ENCODE measurements at places on chromosomes 2 and 18.

DNA sequence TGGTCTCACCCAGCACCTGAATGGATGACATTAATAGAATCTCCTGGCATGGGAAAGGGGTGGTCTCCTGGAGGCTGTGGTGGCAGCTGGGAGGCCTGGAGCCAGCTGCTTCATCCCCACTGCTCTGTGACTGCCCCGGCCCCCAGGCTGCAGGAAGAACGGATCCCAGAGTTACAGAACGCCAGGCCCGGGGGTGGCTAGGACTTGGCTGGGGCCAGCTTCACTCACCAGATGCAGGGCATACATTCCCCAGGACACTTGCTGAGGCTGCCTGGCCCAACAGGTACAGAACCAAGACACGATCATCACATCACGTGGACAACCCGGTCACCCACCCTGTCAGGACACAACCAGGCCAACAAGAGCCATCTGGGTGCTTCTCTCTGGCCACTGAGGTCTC, 178.6 kb upstream of the SALL3 start:
- DNase-seq = no peak

DNA sequence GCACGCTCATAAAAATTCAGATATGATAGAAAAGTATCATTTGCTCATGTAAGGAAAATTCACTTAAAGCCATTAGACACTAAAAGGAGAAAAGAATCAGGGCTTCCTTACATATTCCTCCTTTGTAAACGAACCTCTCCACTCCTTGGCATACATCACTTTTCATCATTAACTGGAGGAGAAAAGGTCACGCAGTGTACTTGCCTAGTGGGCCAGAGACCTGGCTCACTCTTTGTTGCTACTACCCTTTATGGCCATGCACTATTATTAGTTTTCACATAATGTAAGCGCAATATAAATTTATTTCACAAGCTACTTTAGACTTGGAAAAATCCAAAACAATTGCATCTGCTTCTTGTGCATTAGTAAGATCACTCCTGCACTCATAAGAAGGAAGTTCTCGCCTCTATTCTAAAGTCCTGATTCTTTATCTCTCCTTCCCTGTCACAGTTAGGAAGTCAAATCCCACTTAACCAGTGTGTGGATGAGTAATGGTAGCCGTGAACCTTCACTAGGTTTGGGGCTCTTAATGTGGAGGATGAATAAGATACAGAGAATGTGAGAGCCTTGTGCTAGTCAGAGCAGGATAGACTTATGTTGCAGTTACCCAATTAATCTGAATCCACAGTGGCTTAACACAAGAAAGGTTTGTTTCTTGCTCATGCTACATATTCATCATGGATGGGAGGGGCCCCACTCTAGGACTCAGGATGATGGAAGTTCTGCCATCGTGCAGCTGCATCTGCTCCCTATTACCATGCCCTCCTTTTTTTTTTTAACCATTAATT, 115.0 kb upstream of the GLS start:
- peak; percentile 34 for DNase-seq

GRCh38 chr2:236755278-236755840, 185.7 kb downstream of the ACKR3 start:
- no peak for DNase-seq

DNA sequence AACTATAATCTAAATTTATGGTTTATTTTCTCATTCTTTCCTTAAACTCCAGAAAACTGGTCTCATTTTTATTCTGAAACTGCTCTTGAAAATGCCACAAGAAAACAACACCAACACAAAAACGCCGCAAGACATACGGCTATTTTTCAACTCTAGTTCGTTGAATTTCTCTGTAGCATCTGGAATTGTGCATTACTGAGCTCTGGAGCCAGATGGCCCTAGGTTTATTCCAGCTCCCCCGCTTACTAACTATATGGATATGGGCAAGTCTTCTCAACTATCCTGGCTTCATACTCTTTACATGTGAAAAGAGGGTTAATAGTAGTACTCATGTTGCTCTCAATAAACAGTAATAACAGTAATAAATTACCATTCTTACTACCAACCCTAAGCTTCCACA, 19.9 kb downstream of the FAM98A start:
- DNase-seq = no peak

DNA sequence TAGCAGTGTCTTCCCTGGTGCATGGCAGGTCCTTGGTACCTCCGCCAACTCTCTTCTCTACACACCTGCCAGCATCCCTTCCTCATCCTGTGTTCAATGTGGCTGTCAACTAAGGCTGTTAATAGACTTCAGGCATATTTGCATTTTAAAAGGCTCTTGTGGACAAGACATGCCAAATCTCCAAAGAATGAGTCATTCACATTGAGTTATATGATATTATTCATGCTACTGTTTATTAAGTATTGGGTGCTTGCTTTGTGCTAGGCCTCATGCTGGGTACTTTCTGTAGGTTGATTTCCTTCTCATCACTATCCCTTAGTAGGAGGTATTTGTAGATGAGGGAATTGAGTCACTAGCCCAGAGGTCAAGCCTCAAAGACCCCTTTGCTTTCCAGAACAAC, 5.2 kb downstream of the MYO1B start:
- no peak for DNase-seq

DNA sequence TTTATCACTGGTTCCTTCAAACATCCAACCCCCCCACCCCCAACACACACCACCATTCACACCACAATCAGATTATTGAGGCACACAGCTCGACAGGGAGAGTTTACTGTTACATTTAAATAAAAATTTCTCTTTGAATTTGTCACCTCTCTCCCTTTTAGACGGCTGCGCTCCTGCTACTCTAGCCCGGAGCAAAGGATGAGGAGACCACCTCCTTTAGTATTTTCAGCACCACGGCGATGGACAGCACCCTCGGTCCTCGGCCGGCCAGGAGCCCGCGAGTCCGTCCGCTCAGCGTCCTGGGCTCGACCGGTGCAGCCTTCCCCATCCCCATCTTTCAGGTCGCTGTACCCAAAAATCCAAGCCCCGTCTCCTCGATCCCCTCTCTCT, 892 bp downstream of the CELF4 start:
- peak; percentile 81 for DNase-seq

Data from adipocyte (in vitro differentiated cells).